ENCODE measurements at places on chromosomes 4 and X. TPM values are rescaled to one million over a fixed set of nuclear protein-coding genes. Genes with fewer than 3 reads are reported as not detected.

MECP2 gene
- total RNA-seq = 34.7 TPM

P2RY4 gene
- 0.13 TPM for total RNA-seq

NAA15 gene
- total RNA-seq = 105 TPM

RRH gene
- total RNA-seq = 0.22 TPM

DDX53 gene
- not detected for total RNA-seq

GYG2 gene
- 0.14 TPM for total RNA-seq

MAGT1 gene
- 111 TPM for total RNA-seq

GATA1 gene
- not detected for total RNA-seq

CT55 gene
- total RNA-seq = not detected

CCDC160 gene
- not detected for total RNA-seq

MTTP gene
- total RNA-seq = not detected

ARSD gene
- total RNA-seq = 19.5 TPM

RS1 gene
- total RNA-seq = not detected

IGFBP7 gene
- total RNA-seq = 201 TPM

KLF3 gene
- 45.2 TPM for total RNA-seq

GBA3 gene
- not detected for total RNA-seq

PABPC5 gene
- 2.3 TPM for total RNA-seq

Data from thoracic aorta endothelial cell (primary cell).